ENCODE measurements at places on chromosomes 2 and 18.
A peak's percentile ranks its signal among the peaks of the same experiment; 100 is the strongest.

DNA sequence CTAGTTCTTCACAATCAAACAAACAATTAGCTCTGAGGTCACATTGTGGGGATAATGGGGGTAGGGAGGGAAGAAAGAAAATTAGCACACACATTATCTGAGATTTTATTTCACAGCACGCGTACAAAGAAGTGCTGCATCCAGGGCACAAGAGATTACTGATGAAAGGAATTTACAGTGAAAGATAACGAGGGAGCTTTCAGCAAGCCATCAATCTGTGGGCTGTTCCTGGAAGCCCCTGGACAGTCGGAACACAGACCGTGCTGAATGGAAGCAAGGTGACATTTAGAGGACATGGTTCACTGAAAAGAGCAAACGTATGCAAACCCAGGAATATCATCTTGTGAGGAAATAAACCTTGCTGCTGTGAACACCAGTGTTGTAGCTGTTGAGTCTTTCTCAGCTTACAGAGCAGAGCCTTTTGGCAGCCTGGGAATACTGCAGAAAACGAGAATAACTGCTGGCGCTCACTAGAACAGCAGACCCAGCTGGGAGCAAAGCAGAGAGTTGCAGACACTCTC, 63.2 kb downstream of the SCG2 start:
- DNase-seq: peak; percentile 14

DNA sequence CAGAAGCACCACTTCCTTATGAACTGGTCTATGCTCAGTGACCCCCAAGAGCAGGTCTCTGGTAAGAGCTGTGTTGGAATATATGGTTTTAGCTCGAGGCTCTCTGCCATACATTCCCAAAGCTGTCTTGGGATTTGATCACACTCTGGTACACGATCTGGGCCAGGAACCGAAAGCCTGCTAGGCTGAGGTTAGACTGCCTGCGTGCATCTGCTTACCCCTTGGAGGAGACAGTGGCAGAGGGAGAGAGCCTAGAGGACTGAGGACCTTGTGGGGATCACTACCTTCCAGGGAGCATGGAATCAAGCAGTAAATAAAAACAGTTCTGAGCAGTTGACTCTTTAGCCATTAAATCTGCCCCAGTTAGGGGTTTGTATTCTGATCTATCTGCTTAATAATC, 63.7 kb downstream of the ZNF532 start:
- DNase-seq: no peak

GRCh38 chr2:3426615-3427014, 47.1 kb downstream of the TRAPPC12 start:
- no peak for DNase-seq

DNA sequence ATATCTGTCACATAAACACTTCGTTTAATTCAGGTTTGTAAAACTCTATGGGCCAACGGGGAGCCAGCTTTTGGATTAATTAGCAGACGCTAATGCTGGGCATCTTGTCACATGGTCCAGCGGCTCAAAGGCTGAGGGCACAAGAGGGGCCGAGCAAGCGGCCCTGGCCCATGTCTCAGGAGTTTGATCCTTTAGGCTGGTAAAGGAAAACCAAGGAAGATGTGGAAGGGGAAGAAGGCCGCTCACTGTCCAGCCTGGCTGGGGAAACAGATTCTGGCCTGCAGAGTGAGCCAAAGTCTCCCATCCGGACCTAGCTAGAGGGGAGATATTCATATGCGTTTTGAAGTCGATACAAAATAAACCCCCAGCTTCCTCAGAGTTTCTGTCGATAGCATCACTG, 248.6 kb upstream of the SIX2 start:
- DNase-seq: no peak

DNA sequence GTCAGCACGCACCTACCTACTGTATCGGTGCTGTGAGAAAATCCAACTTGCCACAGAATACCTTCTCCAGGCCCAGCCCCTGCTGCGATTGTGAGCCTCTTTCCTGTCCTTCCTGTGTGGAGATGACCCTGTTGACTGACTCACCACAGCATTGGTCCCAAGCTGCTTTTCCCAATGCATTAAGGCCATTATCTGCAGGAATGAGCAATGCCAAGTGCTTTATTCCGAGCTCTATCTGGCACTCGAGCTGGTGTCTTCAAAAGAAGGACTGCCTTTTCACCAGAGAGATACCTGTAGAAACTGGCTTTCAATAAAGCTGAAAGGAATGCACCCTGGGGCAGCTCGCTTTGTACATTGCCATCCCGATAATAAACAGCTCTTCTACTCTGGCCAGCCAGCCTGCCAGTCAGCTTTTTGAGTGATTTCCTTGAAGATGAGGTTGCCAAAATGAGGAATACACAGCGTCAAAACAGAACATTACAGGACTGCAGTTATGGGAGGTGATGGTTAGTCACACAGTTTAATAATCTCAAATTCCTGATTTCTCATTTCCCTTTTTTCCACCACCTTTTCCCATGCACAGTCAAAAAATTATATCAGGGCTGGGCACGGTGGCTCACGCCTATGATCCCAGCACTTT, 8.3 kb upstream of the RNF103 start:
- DNase-seq: peak; percentile 14

GRCh38 chr2:144242311-144242710, 277.6 kb downstream of the ZEB2 start:
- no peak for DNase-seq

- no peak for DNase-seq
These were observed 101.1 kb downstream of the SLC4A10 start for GRCh38 chr2:161725297-161725696.

- no peak for DNase-seq
These were observed 44.4 kb upstream of the RBM44 start for GRCh38 chr2:237754182-237754581.

DNA sequence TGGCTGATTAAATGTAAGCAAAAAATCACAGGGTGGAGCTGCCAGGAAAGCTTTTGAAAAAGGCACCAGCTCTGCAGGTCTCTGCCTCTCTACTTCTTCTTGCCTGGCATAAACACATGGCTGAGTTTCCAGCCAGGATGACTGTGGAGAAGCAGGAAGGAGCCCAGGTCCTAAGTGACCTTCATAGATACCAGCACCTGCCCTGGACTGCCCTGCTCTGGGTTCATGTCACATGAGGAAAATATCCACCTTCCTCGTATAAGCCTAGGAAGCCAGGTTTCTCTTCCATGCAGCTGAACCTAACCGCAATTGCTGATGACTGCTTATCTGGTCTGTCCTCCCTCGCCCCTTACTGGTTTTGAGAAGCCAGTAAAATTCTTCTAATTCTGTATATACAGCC, 47.8 kb upstream of the CREB1 start:
- no peak for DNase-seq
